ENCODE measurements at places on chromosomes 11 and 22.

DNA sequence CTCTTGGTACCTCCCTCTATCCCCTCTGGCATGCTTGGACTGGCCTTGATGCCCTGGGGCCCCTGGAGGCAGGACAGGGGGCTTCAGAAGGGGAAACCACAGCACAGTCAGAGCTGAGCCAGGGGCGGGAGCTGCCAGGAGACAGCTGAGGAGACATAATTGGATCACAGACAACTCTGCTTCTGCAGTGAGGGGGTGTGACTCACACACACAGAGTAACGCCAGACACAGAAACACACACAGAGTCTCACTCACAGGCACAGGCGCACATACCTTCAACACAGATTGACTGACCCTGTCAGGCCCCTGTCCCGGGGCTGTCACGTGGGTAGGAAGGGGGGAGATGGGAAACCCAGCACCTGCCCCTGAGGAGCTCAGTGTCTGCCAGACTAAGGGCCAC lies 20.6 kb downstream of the STARD10 start:
- no peak for DNase-seq

DNA sequence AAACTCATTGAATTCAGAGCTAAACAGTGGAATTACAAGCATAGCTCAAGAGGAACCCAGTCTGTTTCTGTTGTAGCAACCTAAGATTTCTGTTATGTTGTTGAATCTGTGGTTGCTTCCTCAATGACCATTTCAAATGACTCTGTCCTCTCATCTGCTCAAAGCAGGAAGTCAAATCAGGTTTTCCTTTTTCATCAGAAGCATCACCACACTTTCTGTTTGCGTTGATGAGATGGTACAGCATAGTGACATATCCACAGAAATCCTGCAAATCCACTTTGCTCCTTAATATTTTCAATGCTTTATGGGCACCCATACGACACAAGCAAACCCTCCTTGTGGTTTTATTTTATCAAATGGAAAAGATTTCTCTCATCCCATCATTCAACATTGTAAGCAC lies 12.6 kb upstream of the UCP2 start:
- no peak for DNase-seq

GRCh38 chr11:830295-831117 lies 2.2 kb upstream of the CD151 start:
- peak; percentile 70 for DNase-seq

DNA sequence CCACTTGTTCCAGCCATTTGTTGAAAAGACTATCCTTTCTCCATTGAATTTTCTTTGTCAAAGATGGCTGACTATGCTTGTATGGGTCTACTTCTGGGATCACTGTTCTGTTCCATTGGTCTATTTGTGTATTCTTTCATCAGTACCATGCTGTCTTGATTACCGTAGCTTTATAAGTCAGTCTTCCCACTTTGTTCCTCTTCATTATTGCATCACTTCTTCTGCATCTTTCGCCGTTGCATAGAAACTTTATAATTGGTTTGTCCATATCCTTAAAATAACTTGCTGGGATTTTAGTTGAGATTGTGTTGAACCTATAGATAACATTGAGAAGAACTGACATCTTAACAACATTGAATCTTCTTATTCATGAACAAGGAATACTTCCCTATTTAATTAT lies 598.8 kb downstream of the TBC1D22A start:
- DNase-seq = no peak

GRCh38 chr11:108589136-108589535 lies 4.4 kb downstream of the EXPH5 start:
- DNase-seq = no peak

DNA sequence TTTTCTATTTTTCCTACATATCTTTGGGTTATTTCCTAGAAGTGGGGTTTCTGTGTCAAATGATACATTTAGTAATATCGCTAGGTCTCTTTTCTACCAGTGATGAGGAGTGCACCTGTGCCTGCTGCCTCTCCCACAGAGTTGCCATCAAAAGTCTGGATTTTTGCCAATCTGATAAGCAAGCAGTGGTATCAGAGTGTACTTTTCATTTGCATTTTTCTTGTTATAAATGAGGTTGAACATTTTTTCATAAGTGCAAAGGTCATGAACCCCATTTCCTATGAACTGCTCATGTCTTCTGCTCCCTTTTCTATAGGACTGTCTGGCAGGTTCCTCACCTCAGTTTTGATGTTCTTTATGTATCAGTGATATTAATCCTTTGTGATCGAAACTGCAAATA lies 1.7 kb downstream of the TRPM5 start:
- no peak for DNase-seq

DNA sequence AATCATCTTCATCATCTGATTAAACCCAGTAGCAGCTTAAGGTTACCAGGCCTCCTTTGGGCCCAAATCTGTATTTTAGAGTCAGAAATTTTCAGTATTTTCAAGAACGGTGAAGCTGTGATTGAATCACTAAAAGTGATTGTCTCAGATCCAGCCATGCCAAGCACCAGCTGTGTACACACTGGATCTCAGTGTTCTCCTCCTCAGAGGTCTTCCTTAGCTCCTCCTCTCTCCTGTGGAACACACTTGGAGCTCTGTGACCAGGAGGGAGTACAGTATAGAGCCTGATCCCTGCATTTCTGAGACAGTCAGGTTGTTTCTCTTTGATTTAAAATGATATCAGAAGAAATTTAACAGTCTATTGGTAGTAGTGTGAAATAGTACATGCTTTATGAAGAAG lies 401.1 kb downstream of the NTM start:
- DNase-seq = no peak

DNA sequence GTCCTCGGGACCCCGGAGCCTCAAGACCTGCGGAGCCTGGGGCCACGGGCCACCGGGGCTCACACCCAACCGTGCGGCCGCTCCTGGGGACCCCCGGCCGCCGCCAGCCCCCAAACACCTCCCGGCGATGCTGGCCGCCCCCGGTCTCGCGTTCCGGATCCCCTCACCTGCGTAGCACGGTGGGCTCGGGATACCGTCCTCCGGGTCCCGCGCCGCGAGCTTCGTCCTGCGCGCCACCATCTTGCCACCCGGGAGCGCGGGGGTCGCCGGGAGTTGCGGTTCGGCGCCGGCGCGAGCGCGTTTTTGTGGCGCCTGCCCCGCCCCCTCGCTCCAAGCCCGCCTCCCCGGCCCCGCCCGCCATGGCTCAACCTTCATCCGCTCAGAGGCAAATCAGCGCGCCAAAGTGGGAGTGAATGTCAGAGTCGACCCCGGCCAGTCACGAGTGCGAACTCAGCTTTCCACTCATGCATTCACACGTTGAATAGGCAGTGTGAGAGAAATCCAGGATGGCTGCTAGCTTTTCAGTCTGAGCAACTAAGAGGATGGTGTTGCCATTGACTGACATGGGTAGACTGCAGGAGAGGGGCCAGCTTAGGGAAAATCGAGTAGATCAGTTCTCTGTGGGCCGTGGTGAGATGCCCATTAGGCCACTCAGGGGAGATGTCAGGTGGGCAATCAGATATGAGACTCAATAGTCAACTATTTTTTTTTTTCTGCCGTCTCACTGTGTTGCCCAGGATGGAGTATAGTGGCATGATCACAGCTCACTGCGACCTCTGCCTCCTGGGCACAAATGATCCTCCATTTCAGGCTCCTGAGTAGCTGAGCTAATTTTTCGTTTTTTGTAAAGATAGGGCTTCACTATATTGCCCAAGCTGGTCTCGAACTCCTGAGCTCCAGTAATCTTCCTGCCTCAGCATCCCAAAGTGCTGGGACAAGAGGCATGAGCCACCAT lies 28.3 kb downstream of the SERHL2 start:
- DNase-seq = peak; percentile 92

DNA sequence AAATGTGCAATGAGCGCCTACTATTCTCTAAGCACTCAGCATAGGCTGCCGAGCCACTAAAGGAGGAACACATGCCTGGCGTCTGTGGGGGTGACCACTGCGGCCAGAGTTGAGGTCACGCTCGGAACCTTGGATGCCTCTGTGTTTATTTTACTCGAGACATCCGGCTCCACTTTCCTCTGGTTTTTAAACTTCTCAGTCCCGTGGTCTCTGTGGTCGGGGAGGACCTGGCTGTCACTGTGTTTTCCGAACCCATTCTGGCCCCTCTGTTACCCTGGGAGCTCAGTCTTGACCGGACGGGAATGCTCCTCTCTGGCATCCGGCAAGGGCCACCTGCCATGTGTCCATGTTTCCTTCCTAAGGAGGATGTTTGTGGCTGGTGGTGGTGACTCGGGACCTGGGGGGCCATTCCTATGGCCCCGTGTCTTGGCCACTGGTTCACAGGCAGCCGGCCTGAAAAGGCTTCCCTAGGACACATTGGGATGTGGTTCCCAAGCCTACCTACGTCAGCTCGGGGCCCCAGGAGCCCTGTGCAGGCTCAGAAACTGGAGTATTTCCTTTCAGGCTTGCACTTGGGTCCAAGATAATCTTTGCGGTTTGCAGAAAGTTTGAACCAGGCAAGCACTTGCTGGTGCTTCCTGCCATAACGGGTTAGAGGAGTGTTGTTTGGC lies 46.7 kb upstream of the PARVG start:
- no peak for DNase-seq

- no peak for DNase-seq
Observed at GRCh38 chr11:72754544-72755155, 2.4 kb upstream of the ARAP1 start.

DNA sequence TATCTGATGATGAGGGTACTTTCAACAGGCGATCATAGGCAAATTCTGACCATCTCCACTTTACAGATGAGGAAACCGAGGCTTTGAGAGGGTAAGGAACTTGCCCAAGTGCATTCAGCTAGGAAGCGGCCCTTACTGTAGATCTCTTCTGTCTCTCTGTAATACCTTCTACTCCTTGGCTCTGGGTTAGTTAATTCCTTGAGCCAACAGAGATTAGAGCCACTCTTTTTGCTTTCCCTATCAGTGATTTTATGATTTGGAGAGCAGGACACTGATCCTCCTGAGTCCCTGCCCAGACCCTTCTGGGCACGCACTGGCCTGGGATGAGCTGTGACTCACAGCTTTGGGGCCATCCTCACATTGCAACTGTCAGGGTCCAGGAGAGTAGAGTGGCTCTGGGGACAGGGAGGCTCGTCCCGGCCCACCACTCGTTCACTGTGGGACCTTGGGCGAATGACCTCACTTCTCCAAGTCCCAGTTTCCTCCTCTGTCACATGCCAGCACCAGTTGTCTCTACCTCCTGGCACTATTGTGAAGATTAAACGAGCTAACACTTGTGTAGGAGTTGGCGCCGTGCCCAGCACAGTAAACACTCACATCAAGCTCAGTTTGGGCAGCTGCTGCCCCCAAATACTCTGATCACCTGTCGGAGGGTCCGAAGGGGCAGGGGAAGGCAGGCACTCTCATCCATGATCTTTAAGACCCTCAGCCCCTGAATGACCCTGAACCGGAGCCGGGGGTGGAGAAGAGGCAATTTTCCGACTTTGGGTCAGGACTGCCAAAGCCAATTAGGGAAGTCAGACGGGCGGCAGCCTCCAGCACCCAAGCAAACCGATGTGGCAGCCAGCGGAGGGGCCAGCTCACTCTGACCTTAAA lies 235.0 kb downstream of the MIAT start:
- DNase-seq = no peak

DNA sequence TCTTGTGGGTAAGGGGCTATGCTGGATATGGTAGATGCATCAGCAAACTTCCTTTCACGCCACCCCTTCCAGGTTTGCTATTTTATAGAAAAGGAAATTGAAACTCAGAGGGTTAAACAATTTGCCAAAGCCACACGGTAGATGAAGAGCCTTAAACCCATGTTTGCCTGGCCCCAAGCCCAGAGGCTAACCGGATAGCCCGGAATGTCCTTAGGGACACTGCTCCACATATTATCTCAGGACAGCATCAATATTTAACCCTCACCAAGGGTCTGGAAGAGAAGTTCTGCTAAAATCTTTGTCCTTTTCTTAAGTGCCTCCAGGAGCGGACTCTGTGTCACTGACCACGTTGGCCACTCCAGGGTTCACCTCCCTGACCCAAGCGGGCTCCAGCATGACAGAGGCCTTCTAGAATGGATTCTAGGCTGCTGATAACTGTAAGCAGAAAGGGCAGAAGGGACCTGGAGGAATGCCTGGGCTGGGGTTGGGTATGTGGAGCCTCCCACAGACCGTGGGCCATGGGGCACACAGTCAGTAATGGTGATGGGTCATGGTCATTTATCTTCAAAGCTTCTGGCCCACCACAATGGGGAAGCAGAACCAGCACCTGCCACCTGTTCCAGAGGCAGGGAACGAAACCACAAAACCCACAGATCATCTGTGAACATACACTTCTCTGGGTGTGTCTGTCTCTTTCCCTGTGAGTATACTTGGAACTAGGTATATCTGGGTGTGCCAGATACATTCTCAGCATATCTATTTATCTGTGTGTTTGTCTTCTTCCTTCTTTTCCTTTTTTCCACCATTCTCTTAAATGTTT lies 5.4 kb upstream of the TMEM86A start:
- DNase-seq = no peak

DNA sequence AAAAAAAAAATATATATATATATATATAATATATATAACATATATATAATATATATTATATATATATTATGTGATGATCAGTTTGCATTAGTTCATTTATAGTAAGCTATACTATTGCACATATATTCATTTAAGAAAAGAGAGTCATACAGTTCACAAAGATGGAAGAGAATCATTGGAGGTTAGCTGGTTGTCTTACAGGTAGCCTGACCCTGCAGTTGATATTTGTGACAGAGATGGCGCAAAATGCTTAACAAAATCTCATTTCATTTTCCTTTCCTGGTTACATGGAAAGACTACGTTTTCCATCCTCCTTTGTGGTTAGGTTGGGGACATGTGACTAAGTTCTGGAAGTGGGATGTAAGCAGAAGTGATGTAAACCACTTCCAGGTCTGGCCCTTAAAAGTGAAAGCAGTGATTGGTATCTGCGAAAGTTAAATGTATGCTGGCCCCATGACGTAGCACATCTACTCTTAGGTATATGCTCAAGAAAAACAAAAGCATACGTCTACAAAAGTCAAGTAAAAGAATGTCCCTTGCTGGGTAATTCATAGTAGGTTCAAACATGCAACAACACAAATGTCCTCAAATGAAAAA lies 7.2 kb upstream of the TMEM135 start:
- no peak for DNase-seq

GRCh38 chr11:69401715-69402114 lies 79.7 kb upstream of the LINC01488 start:
- no peak for DNase-seq

- no peak for DNase-seq
Observed at GRCh38 chr11:57458060-57458409, 2.3 kb upstream of the RTN4RL2 start.

DNA sequence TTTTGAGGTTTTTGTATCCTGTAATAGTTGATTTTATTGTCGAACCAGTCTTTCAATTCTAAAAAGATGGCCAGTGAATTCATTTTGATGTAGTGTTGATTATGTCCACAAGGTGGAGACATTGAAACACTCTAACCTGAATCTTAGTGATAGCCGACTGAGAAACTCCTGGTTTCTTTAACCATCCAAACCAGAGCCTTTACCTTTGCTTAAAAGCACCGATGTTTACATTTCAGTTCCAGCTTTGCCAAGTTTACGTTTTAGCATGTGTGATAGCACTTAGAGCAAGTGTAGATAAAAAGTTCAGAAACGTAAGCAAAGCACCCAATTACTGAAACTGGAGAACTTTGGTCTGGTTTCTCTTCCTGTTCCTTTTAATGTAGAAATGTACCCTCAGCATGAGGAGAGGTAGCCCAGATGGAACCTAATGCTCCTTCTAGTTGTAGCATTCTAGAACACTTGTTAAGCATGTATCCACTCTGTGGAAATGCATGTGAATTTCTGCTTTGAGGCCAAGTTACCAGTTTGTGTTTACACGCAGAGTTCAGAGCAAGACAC lies 208.6 kb downstream of the DBX1 start:
- DNase-seq = no peak

All from activated CD4-positive, alpha-beta memory T cell treated with anti-CD3 and anti-CD28 coated beads for 36 hours (primary cell).